ENCODE measurements at places on chromosomes 11 and 22. TPM values are rescaled to one million over a fixed set of nuclear protein-coding genes. Genes with fewer than 3 reads are reported as not detected.

TMEM41B gene
- 40.2 TPM for total RNA-seq

SCO2 gene
- total RNA-seq: 3.4 TPM

DNA sequence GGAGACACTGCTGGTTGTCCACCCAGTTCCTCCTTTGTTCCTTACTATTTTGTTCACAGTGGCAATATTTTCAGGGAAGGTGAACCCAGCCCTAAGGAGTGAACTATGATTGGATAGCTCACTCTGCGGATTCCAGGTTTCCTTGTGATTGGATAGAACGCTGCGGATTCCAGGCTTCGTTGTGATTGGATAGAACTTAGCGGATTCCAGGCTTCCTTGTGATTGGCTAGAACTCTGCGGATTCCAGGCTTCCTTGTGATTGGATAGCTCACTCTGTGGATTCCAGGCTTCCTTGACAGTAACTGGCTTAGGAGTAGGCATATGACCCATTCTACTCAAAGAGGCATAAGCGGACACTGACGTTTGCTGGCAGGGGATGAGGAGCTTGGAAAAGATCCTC, 28.6 kb upstream of the ADA2 start:
- no peaks in the 10 kb centered on the region for H3K27me3 ChIP-seq
- peaks cover 4% of the 10 kb centered on the region for H3K4me1 ChIP-seq
- H3K27ac ChIP-seq: no peak overlapping the region
- DNase-seq: no peak
- H3K4me3 ChIP-seq: no peak overlapping the region

GRCh38 chr11:57761301-57762234, at the start of gene CTNND1:
CTNND1 (plus strand) TSS chr11:57761802; CDS start chr11:57791479, 29,677 bp downstream.
- no peak within 1 kb of the TSS for H3K4me3 ChIP-seq
- H3K27me3 ChIP-seq: no peaks in the 10 kb centered on the region
- DNase-seq: no peak
- H3K36me3 ChIP-seq: no peaks in the 10 kb centered on the region
- no peak within 1 kb of the TSS for H3K27ac ChIP-seq

DNA sequence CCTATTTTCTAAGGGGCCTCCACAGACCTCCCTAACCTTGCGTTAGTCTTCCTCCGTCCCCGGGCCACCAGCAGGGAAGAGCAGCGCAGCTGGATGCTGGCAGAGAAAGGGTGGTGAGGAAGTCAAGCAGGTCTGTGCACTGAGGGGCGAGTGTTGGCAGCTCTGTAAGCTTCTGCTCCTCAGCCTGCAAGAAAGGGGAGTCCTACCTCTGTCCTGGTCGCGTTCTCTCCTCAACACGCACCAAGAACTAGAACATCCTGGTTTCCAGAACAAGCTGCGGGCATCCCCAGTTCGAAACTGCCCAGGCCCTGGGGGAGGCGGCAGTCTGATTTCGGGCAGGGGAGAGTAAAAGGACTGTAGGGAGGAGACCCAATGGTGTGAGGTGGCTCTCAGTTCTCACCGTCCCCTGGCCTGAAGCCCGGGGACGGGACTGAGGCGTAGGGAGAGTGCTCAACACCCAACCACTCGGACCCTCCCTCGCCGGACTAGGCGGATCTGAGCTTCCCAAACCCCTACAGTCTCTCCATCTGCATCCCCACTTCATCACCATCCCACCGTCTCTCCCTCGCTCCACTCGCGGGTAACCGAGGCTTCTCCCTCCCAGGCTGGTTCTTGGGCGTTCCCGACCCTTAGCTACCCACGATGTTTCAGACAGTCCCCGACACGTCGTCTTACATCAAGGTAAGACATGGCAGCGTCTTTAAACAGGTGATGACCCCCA, 7.7 kb upstream of the FLI1 start:
- no peaks in the 10 kb centered on the region for H3K36me3 ChIP-seq
- no peak overlapping the region for H3K27ac ChIP-seq
- H3K27me3 ChIP-seq: no peaks in the 10 kb centered on the region
- H3K4me3 ChIP-seq: peak overlapping the region; percentile 52

GRCh38 chr11:32448232-32448631, 12.9 kb upstream of the WT1 start:
- no peaks in the 10 kb centered on the region for H3K4me1 ChIP-seq
- H3K4me3 ChIP-seq: no peak overlapping the region
- peaks cover 10% of the 10 kb centered on the region for H3K27me3 ChIP-seq
